Body of pancreas (tissue), 4 donors: ENCODE measurements at places on chromosomes 2 and 18. TPM values are rescaled to one million over a fixed set of nuclear protein-coding genes. Genes with fewer than 3 reads are reported as not detected.

GRCh38 chr2:24993406-24994145 is 21.8 kb upstream of the DNAJC27 start:
- no peak for DNase-seq
- no peaks in the 10 kb centered on the region for H3K4me1 ChIP-seq
- H3K27me3 ChIP-seq: no peaks in the 10 kb centered on the region
- no peak overlapping the region for H3K4me3 ChIP-seq
- H3K36me3 ChIP-seq: no peaks in the 10 kb centered on the region

The B4GALT6 gene
- 0.66 TPM for total RNA-seq

The C2orf72 gene
- 14.5 TPM for total RNA-seq

The HRH4 gene
- total RNA-seq: not detected

DNA sequence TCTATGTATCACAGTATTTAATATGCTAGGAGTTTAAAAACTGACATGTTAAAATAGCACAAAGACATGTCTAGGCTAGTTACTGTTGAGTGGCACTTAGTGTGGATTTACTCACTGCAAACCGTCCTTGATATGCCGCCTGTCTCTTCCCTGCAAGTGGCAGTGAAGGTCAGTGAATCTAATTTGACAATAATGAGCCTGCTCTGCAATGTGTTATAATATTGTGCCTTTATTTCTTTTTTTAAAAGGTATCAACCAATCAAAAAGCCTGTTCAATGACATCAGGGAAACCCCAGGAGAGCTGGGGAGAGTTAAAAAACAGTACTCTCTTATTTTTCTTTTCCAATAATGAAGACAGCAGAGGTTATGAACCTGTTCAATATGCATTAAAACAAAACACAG is 384.1 kb downstream of the ERBB4 start:
- H3K27ac ChIP-seq: no peak overlapping the region
- H3K36me3 ChIP-seq: no peaks in the 10 kb centered on the region
- no peaks in the 10 kb centered on the region for H3K27me3 ChIP-seq
- no peak overlapping the region for H3K4me3 ChIP-seq

DNA sequence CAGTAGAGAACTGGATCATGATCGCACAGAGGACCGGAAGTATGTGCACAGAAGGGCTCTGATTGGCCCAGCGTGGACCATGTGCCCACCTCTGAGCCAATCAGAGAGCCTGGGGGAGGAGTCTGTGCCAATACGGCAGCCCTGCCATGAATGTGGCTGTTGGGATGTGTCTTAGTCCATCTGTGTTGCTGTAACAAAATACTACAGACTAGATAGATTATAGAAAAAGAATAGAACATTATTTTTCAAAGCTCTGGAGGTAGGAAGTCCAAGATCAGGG is 132.0 kb downstream of the NDUFA10 start:
- H3K36me3 ChIP-seq: no peaks in the 10 kb centered on the region
- no peaks in the 10 kb centered on the region for H3K4me1 ChIP-seq
- no peak for DNase-seq
- H3K27me3 ChIP-seq: no peaks in the 10 kb centered on the region
- H3K27ac ChIP-seq: no peak overlapping the region

The CLEC4F gene
- total RNA-seq: 3.3 TPM

GRCh38 chr2:78992807-78993517 is 32.5 kb upstream of the REG3G start:
- no peaks in the 10 kb centered on the region for H3K36me3 ChIP-seq
- peak; percentile 74 for DNase-seq
- H3K27me3 ChIP-seq: no peaks in the 10 kb centered on the region

The HOXD10 gene
- 0.26 TPM for total RNA-seq

The SRBD1 gene
- total RNA-seq: 14.8 TPM

The SCN3A gene
- total RNA-seq: 0.52 TPM

DNA sequence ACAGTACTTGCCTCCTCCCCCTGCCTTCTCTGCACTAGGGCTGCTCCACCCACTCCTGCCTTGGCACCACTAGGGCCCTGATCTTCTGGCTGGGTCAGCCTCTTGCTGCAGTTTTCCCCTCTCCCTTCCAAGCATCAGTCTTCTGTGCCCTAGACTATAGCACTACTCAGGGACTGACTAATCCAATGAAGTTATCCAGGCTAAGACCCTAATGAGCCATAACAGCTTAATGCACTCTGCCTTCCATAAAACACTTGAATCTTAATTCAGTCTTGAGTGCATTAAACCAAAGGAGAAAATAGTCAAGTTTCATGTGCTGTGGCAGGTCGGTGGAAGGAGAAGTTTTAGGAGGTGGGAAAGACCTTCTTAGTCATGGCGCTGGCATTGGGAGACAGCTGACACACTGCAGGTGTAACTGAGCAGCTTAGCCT is 95.7 kb downstream of the BIN1 start:
- H3K4me3 ChIP-seq: no peak overlapping the region
- H3K27ac ChIP-seq: no peak overlapping the region
- H3K4me1 ChIP-seq: no peaks in the 10 kb centered on the region
- no peaks in the 10 kb centered on the region for H3K27me3 ChIP-seq
- no peak for DNase-seq

The TXNDC9 gene
- total RNA-seq: 13.0 TPM

DNA sequence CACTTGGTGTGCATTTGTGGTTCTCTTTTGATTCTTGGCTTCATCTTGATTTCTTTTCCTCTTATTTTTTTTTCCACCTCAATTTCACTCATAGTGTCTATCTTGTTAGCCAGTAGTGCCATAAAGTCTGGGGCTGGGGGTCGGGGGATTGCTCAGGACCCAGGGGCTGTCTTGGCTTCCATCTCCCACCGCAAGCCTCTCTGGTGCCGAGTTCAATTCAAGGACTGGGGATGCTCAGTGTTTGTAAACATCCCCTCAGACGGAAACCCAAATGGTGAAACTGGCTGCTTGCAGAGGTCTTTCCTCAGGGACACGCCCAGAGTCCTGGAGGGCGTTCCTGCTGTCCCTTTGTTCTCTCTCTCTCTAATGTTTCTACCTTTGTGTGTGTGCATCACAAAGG is 173.3 kb downstream of the TWIST2 start:
- no peaks in the 10 kb centered on the region for H3K36me3 ChIP-seq
- H3K27ac ChIP-seq: no peak overlapping the region
- no peaks in the 10 kb centered on the region for H3K4me1 ChIP-seq
- no peak for DNase-seq

DNA sequence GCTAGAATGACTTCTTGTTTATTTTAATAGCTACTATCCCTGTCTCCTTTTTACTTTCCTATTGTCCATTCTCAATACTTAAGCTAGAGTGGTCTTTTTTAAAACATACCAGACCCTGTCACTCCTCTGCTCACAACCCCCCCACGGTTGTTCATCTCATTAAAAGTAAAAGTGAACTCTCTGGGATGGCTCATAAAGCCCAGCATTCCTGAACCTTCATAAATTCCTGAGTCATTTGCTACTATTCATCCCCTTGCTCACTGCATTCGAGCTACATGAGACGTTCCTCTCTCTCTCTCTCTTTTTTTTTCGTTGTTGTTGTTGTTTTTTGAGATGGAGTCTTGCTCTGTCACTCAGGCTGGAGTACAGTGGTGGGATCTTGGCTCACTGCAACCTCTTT is 148.7 kb upstream of the DSEL start:
- no peak overlapping the region for H3K27ac ChIP-seq
- H3K4me3 ChIP-seq: no peak overlapping the region
- no peaks in the 10 kb centered on the region for H3K27me3 ChIP-seq
- no peaks in the 10 kb centered on the region for H3K36me3 ChIP-seq
- H3K4me1 ChIP-seq: no peaks in the 10 kb centered on the region

GRCh38 chr2:236754271-236754944 is 184.8 kb downstream of the ACKR3 start:
- H3K4me1 ChIP-seq: no peaks in the 10 kb centered on the region
- no peaks in the 10 kb centered on the region for H3K36me3 ChIP-seq
- no peaks in the 10 kb centered on the region for H3K27me3 ChIP-seq
- DNase-seq: no peak
- H3K27ac ChIP-seq: no peak overlapping the region
- no peak overlapping the region for H3K4me3 ChIP-seq

DNA sequence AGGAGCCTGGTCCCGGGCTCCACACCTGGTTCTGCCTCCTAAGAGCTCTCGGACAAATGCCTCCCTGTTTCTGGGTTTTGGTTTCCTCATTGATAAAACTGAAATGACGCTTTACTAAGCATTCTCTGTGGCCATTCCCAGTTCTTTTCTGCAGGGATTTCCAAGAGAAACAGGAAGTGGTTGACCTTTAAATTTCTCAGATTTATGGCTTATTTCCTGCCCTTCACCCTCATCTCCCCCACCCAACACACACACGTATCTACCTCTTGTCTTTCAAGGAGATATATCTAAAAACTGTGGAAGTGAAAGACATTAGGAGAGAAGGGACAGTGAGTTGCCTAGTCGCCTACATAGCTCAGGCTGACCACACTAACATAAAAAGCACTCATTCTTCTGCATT is 53.0 kb downstream of the PIEZO2 start:
- no peak overlapping the region for H3K4me3 ChIP-seq
- no peak for DNase-seq
- H3K4me1 ChIP-seq: no peaks in the 10 kb centered on the region
- no peaks in the 10 kb centered on the region for H3K27me3 ChIP-seq
- H3K36me3 ChIP-seq: no peaks in the 10 kb centered on the region
- no peak overlapping the region for H3K27ac ChIP-seq

GRCh38 chr2:67948506-67948905 is 114.3 kb downstream of the C1D start:
- H3K27me3 ChIP-seq: no peaks in the 10 kb centered on the region
- no peak overlapping the region for H3K27ac ChIP-seq
- no peaks in the 10 kb centered on the region for H3K36me3 ChIP-seq

DNA sequence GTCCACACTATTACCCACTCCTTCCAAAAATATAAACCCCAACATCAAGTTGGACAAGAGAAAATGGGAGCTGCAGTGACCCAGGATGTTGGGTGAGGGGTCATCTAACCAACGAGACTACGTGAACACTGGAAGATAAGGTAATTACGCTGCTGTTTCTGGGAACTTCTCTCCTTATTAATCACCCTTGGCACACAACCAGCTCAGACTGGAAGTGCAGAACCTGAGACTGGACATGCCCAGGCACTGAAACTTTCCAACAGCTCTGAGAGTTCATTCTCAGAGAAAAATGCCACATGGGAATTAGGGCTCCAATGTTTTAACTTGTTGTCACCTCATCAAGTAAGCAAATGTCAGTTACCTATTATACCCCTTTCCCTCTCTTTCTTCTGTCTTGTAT is 135.3 kb downstream of the CCDC148 start:
- H3K4me3 ChIP-seq: no peak overlapping the region
- no peaks in the 10 kb centered on the region for H3K36me3 ChIP-seq
- H3K27me3 ChIP-seq: no peaks in the 10 kb centered on the region
- no peak overlapping the region for H3K27ac ChIP-seq
- no peak for DNase-seq
- no peaks in the 10 kb centered on the region for H3K4me1 ChIP-seq

DNA sequence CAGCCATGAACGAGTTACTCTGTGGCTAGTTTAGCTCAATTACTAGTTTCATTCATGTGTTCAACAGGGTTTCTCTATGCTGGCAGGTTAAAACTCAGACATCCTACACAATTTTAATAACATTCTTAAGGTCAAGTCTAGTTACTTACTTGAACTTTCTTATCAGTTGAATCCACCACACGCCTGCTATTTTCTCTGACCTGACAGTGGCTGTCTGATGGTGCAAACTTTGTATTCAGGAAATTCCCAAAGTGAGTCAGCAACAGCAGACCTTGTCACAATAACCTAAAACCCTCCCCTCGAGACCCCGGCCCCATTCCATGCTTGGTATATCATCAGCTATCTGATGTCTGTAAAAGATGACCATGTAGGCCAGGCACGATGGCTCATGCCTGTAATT is 20.8 kb upstream of the CIDEA start:
- H3K4me3 ChIP-seq: no peak overlapping the region
- no peak overlapping the region for H3K27ac ChIP-seq
- no peaks in the 10 kb centered on the region for H3K36me3 ChIP-seq
- H3K27me3 ChIP-seq: no peaks in the 10 kb centered on the region

- no peak overlapping the region for H3K27ac ChIP-seq
- no peaks in the 10 kb centered on the region for H3K27me3 ChIP-seq
- peaks cover 14% of the 10 kb centered on the region for H3K4me1 ChIP-seq
- no peak overlapping the region for H3K4me3 ChIP-seq
Observed at GRCh38 chr2:240131296-240131695, 4.8 kb downstream of the COPS9 start.

The PDCD1 gene
- 0.99 TPM for total RNA-seq

DNA sequence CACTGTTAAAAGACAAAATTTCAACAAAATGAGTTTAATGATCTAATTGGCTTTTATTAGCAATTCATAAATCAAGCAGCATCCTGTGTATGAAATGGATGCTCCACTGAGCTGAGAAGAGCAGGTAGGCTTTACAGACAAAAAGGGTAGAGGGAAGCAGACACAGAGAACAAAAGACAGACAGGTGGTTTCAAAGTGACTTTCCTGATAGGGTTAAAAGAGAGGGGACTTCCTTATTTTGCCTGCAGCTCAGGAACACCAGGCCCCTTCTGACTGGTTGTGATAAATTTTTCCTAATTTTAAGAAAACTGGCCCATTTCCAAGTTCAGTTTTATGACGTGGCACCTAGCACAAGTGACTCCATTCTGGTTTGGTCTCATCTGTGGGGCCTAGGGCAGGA is 11.9 kb downstream of the TEX51 start:
- H3K27ac ChIP-seq: no peak overlapping the region
- no peak for DNase-seq
- no peak overlapping the region for H3K4me3 ChIP-seq
- H3K27me3 ChIP-seq: no peaks in the 10 kb centered on the region

The STAT4 gene
- 2.6 TPM for total RNA-seq

The BCL11A gene
- total RNA-seq: 16.2 TPM

DNA sequence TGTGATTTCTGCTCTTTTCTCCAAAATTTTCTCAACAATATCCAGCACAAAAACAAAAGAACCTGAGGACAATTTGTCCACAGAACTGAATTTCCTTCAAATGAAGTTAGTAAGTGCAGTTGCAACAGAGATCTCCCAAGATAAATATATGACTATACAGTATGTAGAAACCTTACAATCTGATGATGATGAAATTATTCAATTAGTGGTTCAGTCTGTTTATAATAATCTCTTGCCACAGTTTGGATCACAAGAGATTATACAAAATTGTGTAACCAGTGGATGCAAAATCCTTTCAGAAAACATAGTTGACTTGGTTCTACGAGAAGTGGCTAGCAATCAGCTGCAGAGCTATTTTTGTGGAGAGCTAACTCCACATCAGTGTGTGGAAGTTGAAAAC is 68.7 kb downstream of the FSIP2 start:
- DNase-seq: no peak
- no peaks in the 10 kb centered on the region for H3K27me3 ChIP-seq
- no peaks in the 10 kb centered on the region for H3K36me3 ChIP-seq
- no peaks in the 10 kb centered on the region for H3K4me1 ChIP-seq
- H3K27ac ChIP-seq: no peak overlapping the region
- H3K4me3 ChIP-seq: no peak overlapping the region

The MAB21L4 gene
- total RNA-seq: not detected

The ACADL gene
- 56.6 TPM for total RNA-seq
